Glutamatergic neuron (in vitro differentiated cells): ENCODE measurements at places on chromosomes 12 and 14. TPM values are rescaled to one million over a fixed set of nuclear protein-coding genes. Genes with fewer than 3 reads are reported as not detected.

GRCh38 chr12:94621662-94622359 is 28.5 kb downstream of the TMCC3 start:
- no peak for DNase-seq

- DNase-seq, result peak; percentile 73
Observed at GRCh38 chr12:49088150-49088931, 6.3 kb downstream of the DHH start.

GRCh38 chr14:100386121-100386520 is 63.0 kb downstream of the SLC25A47 start:
- no peak for DNase-seq

DNA sequence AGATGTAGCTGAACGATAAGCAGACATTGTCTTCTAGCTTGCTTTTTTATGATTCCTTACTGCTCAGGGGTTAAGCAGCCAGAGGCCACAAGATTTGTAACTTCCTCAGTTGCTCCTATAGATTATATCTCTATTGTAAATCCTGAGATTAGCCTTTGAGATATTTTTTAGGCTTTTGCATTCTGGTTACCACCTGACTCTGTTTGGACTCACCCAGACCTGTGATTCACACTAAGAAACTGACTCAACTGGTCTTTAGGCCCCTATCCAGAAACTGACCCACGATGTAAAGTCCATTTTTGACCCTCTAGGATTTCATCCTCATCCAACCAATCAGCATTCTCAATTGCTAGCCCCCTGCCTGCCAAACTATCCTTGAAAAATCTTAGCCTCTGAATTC is 194.4 kb downstream of the RASSF9 start:
- no peak for DNase-seq

Gene IFNG
- total RNA-seq, result not detected

Gene CMTM5
- total RNA-seq, result not detected

- DNase-seq, result no peak
Observed at GRCh38 chr12:124441443-124442194, 125.8 kb downstream of the NCOR2 start.

GRCh38 chr12:131988054-131988796 is 38.5 kb downstream of the EP400 start:
- DNase-seq, result no peak

Gene TEX52
- total RNA-seq, result not detected

GRCh38 chr12:96383991-96384390 is 16.2 kb downstream of the CDK17 start:
- no peak for DNase-seq

DNA sequence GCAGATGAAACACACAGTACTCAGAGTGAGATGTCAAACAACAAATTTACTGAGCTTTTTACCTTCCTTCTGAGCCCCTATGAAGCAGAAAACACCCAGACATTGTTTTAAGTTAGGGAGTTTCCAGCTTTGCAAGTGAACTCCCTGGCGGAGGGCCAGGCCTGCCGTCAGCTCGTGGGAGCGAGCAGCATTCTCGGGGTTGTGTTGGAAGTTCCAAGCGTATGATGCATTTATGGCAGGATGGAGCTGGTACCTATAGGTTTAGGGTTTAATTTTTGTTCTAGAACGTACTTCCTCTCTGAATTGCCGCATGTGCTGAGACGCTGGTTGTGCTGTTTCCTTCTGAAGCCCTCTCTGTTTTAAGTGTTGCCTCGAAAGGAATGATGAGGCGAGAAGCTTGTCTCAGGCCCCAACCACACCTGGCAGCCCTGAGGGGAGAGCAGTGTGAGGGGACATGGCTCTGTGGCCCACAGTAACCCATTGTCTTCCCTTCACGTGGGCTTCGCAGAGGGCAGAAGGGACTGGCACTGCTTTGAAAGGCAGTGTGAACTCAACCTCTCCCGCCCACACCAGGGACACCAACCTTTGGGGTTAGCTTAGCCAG is 76.6 kb downstream of the SSPN start:
- DNase-seq, result no peak

DNA sequence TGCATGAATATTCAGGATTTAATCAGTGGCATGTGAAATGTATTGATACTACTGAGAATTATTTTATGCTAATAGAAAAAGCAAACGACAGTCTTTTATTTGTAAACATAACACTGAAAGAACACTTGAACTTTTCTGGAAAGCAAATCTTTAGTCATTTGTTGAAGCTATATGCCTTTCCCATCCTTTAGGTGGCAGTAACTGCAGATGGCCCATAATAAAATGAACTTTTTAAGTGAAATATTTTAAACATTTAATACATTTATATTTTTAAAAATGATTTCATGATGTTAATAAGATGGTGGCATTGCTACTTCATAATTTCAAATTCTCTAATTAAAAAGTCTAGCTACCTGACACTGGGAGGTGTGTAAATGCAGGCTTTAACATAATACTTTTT is 13.9 kb upstream of the KRR1 start:
- no peak for DNase-seq

Gene CCDC175
- total RNA-seq, result not detected
